Fibroblast of villous mesenchyme (primary cell): ENCODE measurements at places on chromosomes 6 and 20. TPM values are rescaled to one million over a fixed set of nuclear protein-coding genes. Genes with fewer than 3 reads are reported as not detected.

PGK2 gene
- not detected in 2 replicates for total RNA-seq

OPRL1 gene
- 1.6 and 1.7 TPM in 2 replicates for total RNA-seq

OGFR gene
- 30.3 and 33.7 TPM in 2 replicates for total RNA-seq

DCDC2 gene
- under 0.01 and 0.43 TPM in 2 replicates for total RNA-seq

WDR46 gene
- total RNA-seq, result 99.7 and 108 TPM in 2 replicates

CGA gene
- total RNA-seq, result 0.32 TPM in 1 of 2 replicates, not detected in the other

SESN1 gene
- total RNA-seq, result 12.6 and 29.4 TPM in 2 replicates
